ENCODE measurements at places on chromosomes 12 and 14.

GRCh38 chr12:92466391-92467305 lies 236.1 kb upstream of the PLEKHG7 start:
- DNase-seq, result no peak

DNA sequence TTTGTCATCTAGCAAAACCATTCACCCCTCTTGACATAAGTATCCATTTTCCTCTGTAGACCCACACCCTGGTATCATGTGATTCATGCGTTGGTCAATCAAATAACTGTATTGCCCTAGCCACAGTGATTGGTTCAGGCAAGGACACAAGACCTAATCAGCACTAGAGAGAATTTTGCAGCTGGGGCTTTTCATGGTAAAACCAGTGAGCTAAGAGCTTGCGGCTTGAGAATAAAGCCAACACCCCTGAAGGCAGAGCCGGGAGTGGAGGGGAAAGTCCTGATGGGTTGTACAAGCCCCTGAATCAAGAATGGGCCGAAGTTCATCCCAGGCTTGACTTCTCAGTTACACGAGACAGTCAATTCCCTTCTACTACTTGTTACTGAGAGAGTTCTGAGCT lies 33.2 kb upstream of the LTBP2 start:
- no peak for DNase-seq

GRCh38 chr14:88422919-88423650 lies 37.6 kb downstream of the SPATA7 start:
- no peak for DNase-seq

DNA sequence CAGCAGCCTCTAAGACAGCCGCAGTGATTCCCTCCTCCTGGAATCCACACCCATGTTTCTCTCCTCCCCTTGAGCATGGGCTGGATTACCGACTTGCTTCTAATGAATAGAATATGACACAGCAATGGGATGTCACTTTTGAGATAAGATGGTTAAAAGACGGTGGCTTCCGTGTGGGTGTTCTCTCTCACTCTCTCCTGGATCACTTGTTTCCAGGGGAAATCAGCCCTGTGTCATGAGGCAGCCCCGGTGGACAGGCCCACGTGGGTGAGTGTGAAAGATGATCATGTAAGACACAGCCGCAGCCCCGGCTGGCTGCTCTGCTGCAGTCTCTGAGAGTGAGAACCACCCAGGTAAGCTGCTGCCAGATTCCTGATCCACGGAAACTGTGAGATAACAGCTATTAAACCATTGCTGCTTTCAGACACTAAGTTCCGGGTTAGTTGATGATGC lies 10.7 kb downstream of the MOAP1 start:
- no peak for DNase-seq

DNA sequence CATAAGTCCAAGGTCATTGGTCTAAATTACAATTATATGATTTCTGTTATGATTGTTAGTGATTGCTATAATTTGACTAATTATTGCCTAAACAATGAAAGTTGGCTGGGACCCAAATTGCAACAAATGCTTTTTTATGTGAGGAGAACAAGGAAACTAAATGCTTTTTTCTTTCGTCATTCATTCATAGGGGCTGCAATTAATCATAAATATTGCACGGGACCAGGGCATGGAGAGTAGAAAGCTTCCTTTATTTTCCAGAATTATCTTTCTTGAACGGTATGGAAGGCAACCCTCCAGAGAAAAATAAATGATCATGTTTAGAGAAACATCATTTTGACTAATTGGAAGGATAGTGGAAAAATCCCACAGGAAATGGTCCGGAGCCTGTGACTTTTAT lies 32.6 kb upstream of the ARHGAP5 start:
- no peak for DNase-seq

DNA sequence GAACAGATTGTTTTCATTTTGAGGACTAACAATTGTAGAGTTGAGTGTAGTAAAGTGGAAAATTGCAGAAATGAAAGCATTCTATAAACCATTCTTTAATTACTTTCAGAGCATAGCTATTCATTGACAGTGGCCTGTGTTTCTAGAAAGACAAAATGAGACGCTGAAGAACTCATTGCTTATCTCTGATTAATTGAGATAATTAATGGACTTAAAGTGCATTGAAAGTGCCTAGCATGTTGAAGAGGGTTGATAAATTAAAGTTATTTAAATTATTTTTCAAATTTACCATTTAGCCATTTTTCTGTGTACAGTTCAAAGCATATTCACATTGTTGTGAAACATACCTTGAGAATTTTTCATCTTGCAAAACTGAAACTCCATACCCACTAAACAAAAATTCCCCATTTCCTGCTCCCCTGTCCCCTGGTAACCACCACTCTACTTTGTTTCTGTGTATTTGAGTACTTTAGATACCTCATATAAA lies 57.4 kb downstream of the DAAM1 start:
- DNase-seq, result no peak

DNA sequence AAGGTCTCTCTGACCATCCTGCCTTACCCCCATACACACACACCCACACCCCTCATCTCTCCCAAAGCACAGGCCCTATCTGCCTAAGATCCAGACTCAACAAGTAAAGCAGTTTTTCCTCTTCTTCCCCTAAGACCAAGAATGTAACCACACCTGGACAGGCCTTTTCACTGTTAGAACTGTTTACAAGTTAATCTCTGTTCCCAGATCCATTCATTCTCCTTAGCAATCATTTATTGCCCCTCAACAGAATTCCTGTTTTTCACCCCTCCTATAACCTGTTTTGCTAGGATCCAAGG lies 1.9 kb upstream of the CIROP start:
- DNase-seq, result no peak

- no peak for DNase-seq
These were observed 82.2 kb downstream of the CCDC88C start for GRCh38 chr14:91335191-91336092.

DNA sequence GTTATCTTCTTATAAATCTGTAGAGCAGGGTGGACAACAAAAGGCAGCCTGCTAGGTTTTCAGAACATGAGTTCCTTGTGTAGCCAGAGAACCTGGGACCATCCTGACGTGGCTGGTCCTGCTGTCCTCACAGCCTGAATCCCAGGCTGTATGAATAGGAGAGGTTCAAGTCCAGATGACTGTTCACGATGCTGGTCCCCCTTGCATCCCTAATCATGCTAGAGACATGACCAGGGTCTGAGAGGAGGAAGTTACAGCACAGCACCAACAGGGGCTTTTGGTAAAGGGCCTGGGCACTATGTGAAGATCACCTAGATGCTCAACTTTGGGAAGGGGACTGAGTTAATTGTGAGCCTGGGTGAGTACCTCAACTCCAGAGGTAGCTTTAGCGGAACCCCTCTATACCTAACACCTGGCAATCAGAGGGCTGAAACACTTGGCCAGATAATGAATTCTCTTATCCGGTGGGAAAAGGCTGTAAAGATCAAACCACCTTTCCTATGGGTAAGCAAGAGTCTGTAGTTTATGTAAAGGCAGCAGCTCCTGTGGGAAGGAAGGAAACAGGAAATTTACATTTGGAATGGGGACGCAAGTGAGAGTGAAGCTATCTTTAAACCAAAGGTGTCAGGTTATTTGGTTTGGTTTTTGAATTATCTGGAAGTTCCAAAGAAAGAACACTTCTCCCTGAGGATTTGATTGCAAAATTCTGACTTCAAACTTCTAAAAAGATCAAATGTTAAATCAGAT lies 112.8 kb downstream of the DAD1 start:
- no peak for DNase-seq

DNA sequence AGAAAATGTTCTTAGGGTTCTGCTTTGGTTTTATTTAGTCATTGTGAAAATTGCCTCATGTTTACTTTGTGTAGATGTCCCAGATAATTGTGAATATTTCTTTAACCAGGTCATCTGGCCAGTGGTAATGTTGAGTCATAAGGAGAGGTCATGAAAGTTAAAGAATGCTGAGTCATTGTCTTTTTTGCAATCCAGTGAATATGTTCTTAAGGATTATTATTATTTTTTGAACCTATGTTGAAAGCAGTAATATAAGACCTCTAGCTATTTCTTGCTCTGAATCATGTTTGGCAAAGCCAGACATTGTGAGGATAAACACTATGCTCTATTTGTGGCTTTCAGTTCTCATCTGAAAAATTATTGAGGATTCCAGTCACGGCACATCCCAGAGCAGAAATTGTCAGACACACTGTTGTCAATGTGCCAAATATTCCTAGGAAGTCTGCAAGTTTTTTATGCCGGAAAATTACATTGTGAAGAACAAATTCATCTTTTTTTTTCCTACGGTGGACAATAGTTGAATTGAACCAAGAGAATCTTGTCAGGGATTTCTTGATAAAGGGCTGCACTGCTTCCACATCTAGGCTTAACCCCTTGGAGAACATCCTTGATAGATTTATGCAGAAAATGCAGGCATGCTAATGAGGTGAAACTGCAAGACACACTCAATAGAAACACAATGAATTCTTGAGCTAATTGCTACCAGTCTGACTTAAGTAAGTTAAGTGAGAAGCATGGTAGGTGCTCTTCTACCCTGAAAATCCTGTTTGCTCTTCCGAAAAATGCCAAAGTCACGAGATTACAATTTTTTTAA lies 369.6 kb downstream of the ATP23 start:
- no peak for DNase-seq

- no peak for DNase-seq
These were observed 170.7 kb upstream of the MYL2 start for GRCh38 chr12:111091051-111091450.

- DNase-seq, result no peak
These were observed 689.4 kb downstream of the MED13L start for GRCh38 chr12:115588131-115588530.

All from activated T-helper 1 cell treated with anti-CD3 and anti-CD28 coated beads, Interleukin-2, amount 50 U/mL, for 16 hours (primary cell).